ENCODE measurements at places on chromosomes 4 and X. TPM values are rescaled to one million over a fixed set of nuclear protein-coding genes. Genes with fewer than 3 reads are reported as not detected.

DNA sequence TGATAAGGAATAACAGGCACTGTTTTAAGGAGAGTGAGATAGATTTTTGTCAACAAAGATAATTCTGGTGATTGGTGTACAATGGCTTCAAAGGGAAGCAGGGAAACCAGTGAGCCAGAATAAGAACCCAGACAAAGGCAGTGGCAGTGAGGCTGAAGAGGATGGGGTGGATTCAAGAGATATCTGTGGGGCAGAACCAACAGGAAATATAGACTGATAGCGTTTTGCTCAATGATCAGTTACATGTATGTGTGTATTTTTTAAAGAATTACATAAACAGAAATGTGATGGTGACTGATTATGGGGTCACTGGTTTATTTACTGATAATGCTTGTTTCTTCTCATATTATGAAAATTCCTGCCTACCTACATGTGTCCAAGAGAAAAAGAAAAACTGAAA, 66.4 kb downstream of the AMMECR1 start:
- DNase-seq: no peak

GRCh38 chrX:108224727-108225621, 133.4 kb downstream of the ATG4A start:
- DNase-seq: peak; percentile 33

GRCh38 chrX:34299451-34299967, 167.4 kb upstream of the FAM47A start:
- no peak for DNase-seq

- no peak for DNase-seq
These were observed 410.9 kb downstream of the STIM2 start for GRCh38 chr4:27271555-27271954.

- DNase-seq: no peak
These were observed 56.3 kb downstream of the PKD2 start for GRCh38 chr4:88063634-88064296.

GRCh38 chr4:39574946-39575345, 47.7 kb upstream of the UGDH start:
- no peak for DNase-seq

GRCh38 chr4:77801260-77801608, 17.9 kb downstream of the CNOT6L start:
- no peak for DNase-seq

The RENBP gene
- 0.18 TPM for total RNA-seq

The TMEM35A gene
- total RNA-seq: not detected

The PHKA1 gene
- 6.4 TPM for total RNA-seq

The MAGEB17 gene
- not detected for total RNA-seq
